ENCODE measurements at places on chromosomes 7 and 10.
A peak's percentile ranks its signal among the peaks of the same experiment; 100 is the strongest.

- no peak for DNase-seq
Observed at GRCh38 chr10:119104654-119105015, 722 bp downstream of the DENND10 start.

DNA sequence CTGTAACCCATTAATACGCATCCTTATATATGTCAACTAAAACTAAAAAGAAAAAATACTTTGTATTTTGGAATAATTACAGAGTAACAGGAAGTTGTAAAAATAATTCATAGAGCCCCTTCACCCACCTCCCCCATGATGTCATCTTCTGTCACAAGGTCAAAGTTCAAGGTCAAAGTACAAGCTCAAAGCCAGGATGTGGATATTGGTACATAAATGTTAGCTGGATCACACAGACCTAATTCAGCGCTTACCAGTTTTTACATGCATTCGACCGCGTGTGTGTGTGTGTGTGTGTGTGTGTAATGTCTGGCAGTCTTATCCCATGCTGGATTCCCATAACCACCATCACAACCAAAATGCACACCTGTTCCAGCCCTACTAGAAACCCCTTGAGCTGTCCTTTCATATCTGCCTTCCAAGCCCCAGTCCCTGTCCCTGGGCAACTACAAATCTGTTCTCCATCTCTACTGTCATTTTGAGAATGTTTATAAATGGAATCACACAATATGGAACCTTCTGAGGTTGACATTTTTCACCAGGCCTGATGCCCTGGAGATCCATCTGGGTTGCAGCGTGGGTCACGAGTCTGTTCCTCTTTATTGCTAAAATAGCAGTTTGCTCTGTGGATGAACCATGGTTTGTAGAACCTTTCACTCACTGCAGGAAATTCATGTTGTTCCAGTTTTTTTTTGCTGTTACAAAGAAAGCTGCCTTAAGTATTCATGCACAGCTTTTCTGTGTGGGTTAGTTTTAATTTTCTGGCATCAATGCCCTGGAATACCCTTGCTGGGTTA lies 153.6 kb upstream of the PITRM1 start:
- no peak for DNase-seq

- no peak for DNase-seq
Observed at GRCh38 chr7:102291056-102291915, 4.6 kb downstream of the SH2B2 start.

GRCh38 chr10:12435348-12435747 lies 86.0 kb downstream of the CAMK1D start:
- no peak for DNase-seq

- DNase-seq, result no peak
Observed at GRCh38 chr10:458421-458851, 231.0 kb downstream of the DIP2C start.

DNA sequence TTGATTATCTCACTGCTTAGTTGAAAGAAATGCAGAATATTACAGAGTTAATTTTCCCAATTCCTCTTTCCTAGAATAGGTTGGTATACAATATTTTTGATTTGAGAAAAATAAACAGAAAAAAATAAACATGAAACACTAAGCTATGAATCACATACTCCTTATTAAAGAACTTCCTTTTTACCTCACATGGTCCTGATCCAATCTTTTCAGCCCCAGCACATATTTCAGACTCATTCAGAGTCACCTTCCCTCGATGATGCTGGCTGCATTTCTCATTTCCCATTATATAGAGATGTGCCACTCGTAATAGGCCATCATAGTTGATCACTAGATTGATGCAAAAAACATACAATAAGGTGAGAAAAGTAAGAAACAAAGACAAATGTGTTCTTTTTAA lies 64.6 kb downstream of the HGF start:
- DNase-seq, result no peak

GRCh38 chr7:112074464-112074863 lies 131.7 kb downstream of the DOCK4 start:
- DNase-seq, result no peak

DNA sequence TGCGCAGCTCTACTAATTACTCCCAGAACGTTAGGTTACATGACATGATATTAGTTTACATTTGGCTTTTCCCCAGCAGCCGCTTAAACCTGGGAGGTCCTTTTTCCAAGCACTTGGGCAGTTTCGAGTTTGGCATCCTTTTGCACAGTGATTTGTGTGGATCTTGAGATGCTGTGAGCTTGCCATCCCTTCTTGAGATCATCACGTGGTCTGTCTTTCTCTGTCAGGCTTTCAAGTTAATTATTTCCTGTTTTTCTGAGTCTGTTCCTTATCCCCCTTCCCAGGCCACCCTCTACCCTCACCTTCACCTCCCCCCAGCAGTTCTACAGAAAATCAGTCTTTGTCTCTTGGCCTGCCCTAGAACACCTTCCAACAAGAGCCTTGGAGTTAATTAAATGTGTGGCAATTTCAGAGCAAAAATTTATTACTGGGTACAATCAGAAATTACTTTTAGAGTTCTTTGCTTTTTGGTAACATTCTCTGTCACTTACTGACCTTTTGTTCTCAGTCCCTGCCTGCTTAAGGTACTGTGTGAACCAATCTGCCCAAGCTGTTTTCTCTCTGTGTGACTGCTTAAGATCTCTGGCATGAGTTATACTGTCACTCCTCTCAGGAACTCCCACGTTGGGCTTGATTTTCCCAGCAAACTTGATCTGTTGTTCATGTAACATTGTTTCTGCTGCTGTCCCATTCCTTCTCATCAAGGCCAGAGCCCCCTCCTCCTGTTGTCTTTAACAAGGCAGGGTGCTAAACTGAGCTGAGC lies 3.1 kb upstream of the SLF2 start:
- no peak for DNase-seq

DNA sequence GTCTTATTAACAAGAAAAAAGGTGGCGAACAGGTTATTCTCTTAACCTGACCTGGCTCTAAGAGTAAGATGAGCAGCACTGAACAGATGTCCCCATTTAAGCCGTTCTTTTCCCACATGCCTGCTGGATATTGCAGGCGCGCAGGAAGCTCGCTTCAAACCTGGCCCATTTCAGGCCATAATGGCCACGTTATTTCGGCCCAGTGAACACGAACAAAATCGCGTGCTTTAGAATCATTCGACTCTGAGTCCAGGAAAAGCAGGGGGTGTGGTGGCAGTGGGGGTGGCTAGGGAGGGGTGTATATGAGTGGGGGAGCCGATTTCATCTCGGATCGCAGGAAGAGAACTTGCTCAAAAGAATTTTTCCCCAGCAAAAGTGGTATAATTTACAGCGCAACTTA lies 6.6 kb upstream of the SP8 start:
- no peak for DNase-seq

DNA sequence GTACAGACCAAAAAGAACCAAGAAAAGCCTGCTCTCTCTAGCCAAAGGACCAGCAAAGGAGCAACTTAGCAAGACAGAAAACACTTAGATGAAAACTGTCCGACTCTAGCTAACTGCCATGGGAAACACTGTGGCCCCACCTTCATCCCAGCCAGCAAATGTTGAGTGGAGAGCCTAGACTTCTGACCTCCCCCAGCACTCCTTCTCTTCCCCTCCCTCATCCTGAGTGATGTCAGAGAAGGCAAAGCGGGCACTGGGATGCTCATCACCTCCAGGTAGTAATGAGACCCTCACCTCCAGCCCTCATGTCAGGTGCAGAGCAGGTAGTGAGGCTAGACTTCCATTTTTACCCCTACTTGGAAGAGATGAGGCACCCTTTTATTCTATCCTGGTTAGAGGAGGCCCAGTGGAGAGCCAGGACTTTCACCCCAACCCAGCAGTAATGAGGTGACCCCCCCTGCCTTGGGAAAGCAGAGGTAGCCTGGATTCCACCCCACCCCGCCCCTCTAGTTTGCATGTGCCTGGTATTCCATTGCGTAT lies 16.9 kb downstream of the CUZD1 start:
- DNase-seq, result no peak

DNA sequence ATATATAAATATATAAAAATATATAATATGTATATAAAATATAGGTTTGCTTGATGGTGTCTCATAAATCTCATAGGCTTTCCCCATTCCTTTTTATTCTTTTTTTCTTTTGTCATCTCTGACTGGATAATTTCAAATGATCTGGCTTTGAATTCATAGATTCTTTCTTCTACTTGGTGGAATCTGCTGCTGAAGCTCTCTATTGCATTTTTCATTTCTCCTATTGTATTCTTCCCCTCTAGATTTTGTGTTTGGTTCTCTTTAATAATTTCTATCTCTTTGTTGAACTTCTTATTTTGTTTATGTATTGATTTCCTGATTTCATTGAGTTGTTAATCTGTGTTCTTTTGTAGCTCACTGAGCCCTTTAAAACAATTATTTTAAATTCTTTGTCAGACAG lies 629.4 kb downstream of the GALNT17 start:
- DNase-seq, result no peak

DNA sequence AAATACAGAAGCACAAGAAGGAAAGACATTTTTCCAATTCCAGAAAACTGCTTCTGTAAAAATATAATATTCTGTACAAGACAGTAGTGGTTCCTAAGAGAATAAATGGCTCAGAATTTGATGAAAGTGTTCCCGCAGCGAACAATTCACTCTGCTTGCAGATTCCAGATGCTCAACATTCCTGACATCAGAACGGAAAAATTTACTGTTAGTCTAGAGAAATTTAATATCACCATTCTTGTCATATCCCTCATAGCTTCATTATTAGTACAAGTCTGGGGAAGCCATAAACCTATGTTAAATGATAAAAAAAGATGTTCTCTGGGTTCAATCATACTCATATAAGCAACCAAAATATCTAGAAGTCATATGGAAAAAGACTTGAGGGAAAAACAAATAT lies 83.6 kb downstream of the MPP7 start:
- DNase-seq, result no peak

DNA sequence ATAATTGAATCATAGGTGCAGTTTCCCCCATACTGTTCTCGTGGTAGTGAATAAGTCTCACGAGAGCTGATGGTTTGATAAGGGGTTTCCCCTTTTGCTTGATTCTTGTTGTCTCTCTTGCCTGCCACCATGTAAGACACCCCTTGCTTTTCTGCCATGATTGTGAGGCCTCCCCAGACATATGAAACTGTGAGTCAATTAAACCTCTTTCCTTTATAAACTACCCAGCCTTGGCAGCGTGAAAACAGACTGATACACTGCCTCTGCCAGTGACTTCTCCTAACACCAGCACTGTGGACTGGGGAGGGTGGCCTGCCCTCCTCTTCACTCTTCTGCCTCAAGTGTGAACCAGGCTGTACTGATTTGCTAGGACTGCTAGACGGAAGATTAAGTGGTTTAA lies 108.6 kb downstream of the RAB11FIP2 start:
- DNase-seq, result no peak

DNA sequence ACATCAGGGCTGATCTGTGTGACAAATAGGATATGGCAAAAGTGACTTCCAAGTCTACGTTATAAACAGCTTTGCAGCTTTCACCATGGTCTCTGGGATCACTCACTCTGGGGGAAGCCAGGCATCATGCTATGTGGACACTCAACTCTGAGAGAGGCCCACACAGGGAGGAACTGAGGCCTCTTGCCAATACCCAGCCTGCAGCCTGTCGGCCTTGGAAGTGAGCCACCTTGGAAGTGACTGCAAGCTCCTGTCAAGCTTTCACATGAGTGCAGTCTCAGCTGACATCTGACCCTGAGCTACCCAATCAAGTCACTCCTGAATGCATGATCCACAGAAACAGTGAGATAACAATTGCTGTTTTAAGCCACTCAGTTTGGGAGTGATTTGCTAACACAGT lies 56.5 kb downstream of the MMRN2 start:
- no peak for DNase-seq

DNA sequence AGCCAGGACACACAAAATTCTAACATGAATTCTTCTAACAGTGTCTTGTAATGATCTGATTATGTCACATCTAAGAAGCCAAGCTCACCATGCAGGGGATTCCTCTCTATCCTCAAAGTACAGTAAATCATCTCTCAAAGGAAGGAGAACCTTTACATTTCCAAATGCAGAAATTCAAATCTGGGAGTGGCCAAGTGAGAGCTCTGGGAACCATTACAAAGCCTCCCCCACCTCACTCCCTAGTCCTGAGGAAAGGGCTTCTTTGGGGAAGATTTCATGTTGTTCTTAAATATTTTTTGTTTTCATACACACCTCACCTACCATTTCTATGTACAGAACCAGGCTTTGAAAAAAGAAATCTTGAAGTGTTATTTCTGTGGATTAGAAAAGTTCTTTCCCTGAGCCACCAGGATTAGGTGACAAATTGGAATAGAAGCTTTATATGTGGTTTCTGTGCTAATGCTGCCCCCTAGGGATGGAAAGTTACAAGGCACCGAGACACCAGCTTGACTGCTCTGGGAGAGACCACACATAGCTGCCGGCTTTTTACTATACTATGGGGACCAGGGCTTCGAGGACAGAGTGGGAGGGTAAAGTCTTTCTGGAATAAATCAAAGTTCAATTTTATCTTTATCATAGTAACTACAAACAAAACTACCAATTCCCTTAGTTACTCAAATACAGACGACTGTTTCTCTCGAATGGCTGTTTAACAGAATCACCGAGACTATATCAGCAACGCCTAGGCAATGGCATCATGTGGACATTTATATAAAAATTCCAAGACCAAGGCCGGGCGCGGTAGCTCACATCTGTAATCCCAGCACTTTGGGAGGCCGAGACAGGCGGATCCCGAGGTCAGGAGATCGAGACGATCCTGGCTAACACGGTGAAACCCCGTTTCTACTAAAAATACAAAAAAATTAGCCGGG lies 116.1 kb downstream of the RNF216 start:
- DNase-seq, result peak; percentile 81

DNA sequence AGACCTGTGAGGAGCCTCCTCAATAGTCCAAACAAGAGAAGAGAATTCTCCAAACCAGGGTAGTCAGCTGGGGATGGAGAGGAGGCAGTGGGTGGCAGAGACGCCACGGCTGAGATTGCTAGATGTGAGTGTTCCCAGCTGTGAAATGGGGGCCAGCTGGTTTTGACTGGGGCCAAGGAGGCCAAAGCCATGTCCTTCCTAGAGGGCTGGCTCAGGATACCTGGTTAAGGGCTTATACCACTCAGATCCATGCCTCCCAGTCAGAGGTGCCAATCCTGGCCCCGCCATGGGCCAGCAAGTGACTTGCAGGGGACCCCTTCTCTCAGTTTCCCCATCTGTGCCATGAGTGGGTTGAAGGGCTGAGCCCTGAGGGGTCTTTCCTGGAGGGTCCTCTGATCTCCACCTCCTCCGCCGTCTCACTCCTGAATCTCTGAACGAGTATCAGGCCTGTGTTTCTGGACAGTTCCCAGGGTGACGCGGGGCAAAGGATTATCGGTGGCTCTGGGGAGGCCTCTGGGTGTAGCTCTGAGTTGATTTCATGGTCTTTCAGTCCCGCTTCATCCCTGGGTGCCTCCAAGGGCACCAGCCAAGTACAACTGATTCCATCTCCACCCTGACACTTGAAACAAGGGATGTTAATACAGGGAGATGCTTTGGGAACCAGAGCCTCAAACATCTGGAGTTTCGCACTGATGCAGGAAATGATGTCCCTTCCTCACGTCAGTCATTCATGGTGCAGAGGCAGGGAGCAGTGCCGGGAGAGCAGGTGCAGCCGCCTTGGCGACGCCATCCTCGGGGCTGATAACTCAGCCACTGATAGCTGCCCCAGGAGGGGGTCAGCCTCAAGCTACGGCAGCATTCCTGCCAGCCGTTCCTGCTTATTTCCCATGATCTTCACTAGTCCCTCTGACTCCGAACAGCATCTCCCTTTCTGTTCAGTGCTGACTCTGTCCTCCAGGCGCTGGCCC lies 126.7 kb downstream of the RGS10 start:
- no peak for DNase-seq

All from activated CD8-positive, alpha-beta T cell treated with anti-CD3 and anti-CD28 coated beads, Interleukin-2, amount 10 ng/mL, durations not matched to agents 7 days and 5 days (primary cell).